ENCODE measurements at places on chromosomes 2 and 18.

DNA sequence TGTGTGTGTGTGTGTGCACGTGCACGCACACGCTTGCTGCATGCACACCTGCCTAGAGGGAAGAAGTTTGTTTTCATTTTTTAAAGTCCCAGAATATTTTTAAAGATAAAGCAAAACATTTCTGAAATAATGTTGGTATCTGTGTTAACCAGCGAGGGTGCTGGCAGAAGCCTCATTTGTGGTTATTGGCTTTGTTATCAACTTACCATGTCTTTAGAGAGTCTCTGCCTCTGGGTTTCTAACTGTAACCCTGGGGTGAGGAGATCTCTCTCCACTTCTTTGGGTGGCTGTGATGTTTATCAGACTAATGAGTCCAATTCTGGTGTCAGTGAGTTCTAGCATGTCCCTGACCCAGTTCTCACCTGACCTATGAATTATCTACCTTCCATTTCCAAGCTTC is 927.6 kb upstream of the FANCL start:
- no peak for DNase-seq

GRCh38 chr2:69429491-69430183 is 7.6 kb downstream of the NFU1 start:
- DNase-seq = no peak

GRCh38 chr2:46095830-46096229 is 201.4 kb upstream of the EPAS1 start:
- DNase-seq = no peak

DNA sequence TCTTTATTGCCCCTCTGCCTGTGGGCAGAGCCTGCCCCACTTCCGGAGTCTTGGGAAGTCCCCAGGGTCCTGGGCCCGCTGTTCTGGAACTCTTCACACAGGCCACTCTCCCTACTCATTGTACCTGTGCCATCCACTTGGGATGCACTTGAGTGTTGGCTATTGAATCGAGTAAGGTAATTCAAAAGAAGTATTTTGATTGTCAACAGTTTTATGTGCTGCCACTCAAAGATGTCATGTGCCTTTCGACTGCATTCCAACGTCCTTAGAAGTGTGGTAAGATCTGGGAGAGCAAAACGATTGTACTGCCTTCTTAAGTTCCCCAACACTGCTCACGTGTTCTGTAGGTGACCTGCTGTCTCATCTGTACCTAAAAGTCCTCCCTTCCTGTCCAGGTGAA is 77.0 kb upstream of the SMIM21 start:
- DNase-seq = no peak

DNA sequence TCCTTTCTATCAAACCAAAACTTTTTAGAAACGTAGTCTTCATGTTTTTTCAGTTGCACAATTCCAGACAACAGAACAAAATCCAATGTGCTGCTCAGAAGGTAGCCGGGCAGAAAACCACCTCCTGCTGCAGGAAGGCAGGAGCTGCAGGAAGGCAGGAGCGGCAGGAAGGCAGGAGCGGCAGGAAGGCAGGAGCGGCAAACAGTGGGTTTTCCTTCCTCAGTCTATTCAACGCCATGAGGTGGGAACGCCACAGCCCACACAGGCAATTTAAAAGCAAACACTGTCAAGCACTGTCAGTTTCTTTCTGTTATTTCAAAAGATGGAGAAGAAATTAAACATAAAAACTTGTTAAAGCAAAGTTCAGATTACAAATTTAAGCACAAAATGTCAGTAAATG is 601.2 kb upstream of the SALL3 start:
- no peak for DNase-seq

GRCh38 chr18:21538230-21538629 is 62.3 kb downstream of the ESCO1 start:
- no peak for DNase-seq

GRCh38 chr2:110838657-110839384 is 106.4 kb downstream of the ACOXL start:
- no peak for DNase-seq

All from WERI-Rb-1 (cell line).